ENCODE measurements at places on chromosomes 2 and 18.

- DNase-seq = no peak
Observed at GRCh38 chr2:7014174-7014640, 97.0 kb downstream of the RNF144A start.

DNA sequence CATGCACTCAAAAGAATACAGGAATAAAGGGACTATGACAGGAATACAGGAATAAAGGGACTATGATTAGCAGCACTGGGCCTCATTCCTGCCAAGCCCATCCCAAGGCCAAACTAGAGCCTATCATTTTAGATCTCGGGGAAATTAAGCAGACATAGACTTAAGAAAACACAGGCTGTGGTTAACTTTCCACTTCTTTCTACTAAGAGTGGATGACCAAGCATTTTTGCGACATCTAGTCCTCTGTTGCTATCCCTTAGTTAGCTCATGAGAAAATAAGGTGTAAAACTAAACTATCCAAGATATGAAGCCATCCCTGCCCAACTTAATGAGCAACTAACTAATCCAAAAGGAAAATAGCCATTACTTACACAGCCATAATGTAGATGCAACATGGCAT, 5.9 kb downstream of the LYPD1 start:
- no peak for DNase-seq

- DNase-seq = no peak
Observed at GRCh38 chr18:13120983-13121441, 97.5 kb upstream of the LDLRAD4 start.

DNA sequence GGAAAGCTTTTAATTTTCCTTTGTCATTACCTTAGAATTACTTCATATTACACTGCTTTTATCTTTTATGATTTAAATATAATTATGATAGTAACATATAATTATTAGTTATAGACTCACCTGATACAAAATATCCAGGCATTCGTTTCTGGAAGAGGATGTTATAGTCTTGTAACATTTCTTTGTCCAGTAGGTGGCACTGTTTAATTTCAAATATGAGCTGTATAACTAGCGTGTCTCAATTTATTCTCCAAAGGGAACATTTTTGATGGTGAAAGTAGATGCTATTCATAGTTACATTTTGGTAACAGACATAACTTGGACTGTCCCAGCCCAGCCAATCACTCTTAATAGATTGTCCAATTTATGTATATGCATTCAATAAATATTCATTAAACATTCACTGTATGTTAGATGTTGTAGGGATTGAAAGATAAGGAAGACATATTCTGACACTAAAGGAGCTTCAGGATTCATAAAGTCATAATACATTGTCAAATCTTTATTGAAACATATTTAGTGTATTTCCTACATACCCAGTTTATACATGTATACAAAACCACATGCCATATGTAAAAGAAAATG, 19.2 kb downstream of the DAW1 start:
- DNase-seq = peak; percentile 80

GRCh38 chr2:172296267-172297046, 130.9 kb upstream of the ITGA6 start:
- no peak for DNase-seq

GRCh38 chr2:31227711-31228125, 6.2 kb upstream of the EHD3 start:
- DNase-seq = no peak

DNA sequence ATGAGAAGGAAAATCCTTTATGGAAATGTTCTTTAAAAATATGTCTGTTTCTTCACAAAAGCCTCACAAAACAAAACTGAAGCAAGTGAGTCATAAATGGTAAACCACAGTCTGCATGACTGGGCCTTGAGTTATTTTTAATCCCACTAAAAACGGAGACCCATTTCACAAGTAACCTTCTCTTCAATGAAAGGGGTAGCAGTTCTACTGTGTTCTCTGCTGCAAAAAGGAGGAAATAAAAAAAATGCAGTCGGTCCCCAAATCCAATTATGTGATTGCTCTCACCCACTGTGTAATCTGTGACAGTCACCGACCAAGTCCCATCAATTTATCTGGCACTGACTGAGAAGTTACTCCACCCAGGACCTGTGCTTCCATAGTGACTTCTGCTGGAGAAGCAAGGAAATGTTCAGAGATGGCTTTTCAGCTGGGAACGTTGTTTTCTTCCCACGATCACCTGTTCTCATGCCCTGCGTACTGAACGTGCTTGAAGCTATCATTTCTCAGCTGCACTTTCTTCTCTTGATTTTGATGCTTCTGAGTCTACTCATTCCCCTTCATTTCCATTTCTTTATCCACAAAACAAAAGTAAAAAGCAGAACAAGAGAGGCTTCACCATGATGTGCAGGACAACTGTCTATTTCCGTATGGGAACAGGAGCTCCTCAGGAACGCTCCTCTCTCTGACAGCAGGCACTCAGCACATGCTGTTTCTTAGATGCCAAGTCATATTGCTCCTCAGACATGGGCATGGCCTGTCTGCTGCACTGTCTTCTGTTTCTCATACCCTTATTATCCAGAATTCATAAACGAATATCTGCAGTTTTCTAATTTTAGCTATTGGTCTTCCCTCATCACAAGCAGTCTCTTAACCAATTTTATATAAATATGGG, 80.0 kb upstream of the TMEM200C start:
- DNase-seq = no peak

- no peak for DNase-seq
Observed at GRCh38 chr18:37381554-37381953, 184.0 kb downstream of the CELF4 start.

DNA sequence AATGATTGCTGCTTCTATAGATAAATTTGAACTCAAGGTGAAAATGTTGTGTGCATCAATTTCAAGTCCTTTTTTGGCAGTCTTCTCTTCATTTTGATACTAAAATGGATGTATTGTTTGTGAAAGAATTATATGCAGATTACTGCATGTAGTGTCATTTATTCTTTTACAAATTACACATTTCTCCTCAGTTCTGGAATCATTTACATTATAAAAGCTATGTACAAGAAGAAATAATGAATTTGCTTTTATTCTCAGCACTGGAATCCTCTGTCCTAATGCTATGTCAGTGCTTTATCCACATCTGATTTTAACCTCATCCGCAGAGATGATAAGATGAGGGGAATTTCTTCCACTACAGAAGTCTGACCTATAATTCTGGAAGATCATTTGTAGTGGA, 220.8 kb upstream of the UBE2E3 start:
- no peak for DNase-seq

GRCh38 chr2:191582355-191582754, 95.6 kb upstream of the NABP1 start:
- no peak for DNase-seq

- DNase-seq = no peak
Observed at GRCh38 chr2:228845162-228845925, 425.7 kb downstream of the PID1 start.

DNA sequence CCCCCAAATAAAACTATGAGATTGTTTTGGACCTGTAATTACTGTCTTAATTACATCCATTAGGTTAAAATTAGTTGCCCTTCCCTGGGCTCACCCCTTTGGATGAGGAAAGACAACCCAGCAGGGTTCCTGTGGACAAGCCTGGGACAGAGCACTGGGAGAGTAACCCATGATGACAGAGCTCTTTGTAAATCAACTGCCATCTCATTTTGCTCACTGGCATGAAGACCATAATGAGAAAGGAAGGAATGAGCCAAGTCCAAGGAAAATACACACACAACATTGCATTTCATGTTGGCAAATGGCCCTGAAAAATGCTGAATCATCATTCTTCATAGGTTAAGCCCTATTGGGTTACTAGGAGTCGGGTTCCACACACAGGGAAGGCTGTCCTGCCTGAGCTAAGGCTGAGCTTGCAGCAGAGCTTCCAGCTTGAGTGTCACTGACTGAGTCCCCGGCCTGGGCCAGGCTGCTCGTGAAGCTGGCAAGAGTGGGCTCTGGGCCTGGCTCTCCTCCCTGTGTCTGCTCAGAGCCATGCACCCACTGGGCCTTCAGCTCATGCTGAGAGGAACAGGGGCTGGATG, 94.1 kb upstream of the ACAA2 start:
- DNase-seq = no peak

GRCh38 chr2:217858519-217859491, 144.0 kb downstream of the TNS1 start:
- no peak for DNase-seq

- DNase-seq = no peak
Observed at GRCh38 chr2:67694445-67694844, 297.3 kb downstream of the ETAA1 start.

- DNase-seq = no peak
Observed at GRCh38 chr2:9707008-9707407, 76.2 kb upstream of the YWHAQ start.

GRCh38 chr2:177682836-177683660, 290.5 kb downstream of the AGPS start:
- DNase-seq = no peak

DNA sequence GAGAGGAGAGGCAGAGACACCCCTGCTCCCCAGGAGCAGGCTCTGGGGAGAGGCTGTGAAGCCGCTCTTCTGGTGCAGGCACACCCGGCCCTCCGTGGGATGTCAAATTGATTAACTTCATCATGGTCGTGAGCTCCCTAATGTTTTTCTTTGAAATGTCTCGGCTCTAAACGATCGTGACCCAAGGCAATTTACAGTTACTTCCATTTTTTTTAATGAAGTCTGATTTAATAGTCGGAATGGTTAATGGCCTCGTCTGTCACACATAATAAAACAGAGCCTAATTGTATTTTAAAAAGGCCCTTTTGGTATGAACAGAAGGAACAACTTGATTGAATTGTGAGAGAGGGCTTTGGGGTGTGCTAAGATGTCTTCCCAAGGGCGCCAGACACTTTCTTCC, 130.2 kb downstream of the SMAD2 start:
- DNase-seq = no peak

GRCh38 chr2:19362755-19363473, 4.5 kb upstream of the OSR1 start:
- peak; percentile 24 for DNase-seq

DNA sequence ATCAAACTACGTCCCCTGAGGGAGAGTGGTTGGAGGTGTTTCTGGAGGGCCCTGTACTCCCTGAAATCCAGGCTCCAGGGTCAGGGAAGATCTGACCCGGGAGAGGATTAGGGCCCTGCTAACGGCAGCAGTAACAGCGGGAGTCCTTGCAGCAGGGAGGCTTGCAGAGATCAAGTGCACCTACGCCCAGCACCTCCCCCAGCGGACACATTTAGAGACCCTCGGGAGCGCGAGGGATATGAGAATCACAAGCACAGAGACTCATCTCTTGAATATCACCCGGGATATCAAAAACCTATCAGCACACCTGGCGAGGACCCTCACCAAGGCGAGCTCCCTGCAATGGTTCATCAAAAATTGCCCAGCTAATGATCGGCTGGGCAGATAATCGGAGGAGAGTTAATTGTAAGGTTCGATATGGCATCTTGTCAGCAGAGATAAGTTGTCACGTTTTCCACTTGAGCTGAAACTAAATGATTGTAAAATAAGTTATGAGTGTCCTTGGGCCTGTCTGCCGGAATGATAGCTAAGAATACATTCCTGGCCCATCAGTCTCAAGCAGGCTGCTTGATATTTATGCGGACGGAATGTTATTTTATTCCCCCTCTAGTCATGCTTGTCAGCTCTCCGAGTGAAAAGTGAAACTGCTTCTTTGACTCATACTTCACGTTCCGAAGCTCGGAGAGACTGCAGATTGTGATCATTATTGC, 209.8 kb downstream of the GBX2 start:
- DNase-seq = no peak

DNA sequence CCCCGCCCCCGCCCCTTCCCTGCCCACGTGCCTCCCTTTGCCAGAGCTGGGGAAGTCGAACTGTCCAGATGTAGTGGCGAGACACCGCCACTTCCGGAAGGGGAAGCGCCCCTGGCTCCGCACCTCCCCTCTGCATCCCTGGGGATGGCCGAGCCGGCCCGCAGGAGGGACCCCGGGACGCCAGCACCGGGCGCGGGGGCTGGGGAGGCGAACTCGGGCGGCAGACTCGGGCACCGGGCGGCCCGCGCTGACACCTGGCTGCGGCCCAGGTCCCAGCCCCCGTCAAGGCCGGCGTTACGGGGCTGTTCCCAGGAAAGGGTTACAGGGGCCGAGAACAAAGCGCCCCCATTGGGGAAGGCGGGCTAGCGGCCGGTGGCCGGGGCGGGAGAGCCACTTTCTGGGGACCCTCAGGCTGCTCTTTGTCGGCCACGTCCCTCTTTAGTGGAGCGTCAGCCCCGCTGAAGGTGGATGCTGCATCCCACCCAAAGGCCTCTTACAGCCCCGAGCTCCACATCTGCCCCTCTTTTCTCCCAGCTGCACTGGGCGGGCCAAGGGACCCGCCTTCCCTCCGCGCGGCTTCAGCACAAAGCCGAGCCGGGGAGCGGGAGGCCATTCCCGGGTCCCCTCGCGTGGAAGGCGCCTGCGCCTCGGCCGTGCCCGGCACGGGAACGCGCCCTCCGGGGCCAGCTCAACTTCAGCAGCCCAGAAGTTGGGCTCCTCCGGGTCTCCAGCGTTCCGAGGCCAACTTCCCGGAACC, 1.3 kb downstream of the SDC1 start:
- DNase-seq = no peak

- DNase-seq = no peak
Observed at GRCh38 chr2:98975611-98976010, 39.6 kb upstream of the CRACDL start.

DNA sequence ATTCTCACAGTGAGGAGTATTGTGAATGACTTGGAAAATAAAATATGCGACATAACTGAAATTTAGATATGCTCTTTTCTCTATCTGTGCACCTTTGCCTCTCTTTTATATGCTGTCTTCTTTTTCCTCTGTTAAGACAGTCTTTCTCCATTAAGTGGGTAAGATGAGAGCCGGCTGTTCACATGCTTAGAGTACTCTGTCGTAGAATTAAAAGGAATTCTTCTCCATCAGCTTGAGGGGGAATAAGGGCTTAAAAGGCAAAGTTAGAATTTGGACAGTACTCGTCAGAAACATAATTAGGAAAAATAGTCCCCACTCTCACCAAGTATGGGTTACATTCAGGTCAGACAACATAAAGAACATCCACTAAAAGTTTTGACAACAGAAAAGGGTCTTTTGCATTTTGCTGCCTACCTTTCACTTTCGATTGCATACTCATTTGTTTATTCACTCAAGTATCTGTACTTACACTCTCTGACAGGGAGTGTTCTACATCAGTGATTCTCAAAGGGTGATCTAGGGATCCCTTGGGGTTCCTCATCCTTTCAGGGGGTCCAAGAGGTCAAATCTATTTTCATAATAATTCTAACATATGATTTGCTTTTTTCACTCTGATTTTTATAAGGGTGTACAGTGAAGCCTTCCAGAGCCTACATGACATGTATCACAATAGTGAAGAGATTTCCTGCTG, 48.0 kb downstream of the ARHGAP15 start:
- no peak for DNase-seq

DNA sequence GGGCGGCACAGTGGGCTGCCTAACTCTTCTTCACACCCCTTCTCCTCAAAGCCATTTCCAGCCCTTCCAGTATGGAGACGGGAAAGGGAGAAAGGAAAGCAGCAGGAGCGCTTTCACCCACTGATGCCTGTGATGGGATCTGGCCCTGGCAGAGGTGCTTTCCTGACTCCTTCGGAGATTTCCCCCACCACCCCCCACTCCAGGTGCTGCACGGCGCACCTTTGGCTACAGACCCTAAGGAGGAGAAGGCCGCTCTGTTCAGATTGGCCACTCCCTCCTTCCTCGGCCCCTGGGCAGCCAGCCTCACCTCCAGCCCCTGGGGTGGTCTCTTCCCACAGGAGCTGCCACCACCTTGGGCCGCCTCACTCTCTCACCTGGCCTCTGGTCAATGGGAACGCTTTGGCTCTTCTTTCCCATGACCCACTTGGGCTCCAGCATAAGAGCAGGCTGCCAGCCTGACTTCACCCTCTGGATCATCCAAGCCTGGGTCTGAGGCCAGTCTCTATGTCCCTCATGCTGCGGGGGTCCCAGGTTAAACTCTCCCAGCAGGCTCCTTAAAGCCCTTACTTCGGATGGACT, 18.4 kb upstream of the MAL start:
- no peak for DNase-seq
